Fibroblast of skin of back (primary cell): ENCODE measurements at places on chromosomes 1 and 21.

GRCh38 chr1:3677484-3677883, 25.2 kb downstream of the TP73 start:
- DNase-seq: no peak

DNA sequence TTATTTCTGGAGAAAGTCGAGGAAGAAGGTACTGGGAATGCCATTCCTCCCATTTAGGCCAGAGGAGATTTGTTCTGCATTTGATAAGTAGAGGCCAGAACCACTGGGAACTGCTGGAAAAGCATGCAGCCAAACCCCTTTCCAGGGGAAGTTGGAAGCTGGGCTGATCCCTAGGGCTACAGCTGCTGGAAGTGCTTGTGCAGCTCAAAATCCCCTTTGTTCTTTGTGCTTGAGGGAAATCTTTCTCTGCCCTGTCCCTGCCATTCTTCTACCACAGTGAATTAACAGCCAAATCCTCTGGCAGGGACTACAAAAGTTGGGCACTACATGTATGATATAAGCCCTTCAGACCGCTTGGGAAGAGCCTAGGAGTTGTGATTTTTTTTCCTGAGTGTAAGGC, 734.1 kb downstream of the LRRIQ3 start:
- no peak for DNase-seq

DNA sequence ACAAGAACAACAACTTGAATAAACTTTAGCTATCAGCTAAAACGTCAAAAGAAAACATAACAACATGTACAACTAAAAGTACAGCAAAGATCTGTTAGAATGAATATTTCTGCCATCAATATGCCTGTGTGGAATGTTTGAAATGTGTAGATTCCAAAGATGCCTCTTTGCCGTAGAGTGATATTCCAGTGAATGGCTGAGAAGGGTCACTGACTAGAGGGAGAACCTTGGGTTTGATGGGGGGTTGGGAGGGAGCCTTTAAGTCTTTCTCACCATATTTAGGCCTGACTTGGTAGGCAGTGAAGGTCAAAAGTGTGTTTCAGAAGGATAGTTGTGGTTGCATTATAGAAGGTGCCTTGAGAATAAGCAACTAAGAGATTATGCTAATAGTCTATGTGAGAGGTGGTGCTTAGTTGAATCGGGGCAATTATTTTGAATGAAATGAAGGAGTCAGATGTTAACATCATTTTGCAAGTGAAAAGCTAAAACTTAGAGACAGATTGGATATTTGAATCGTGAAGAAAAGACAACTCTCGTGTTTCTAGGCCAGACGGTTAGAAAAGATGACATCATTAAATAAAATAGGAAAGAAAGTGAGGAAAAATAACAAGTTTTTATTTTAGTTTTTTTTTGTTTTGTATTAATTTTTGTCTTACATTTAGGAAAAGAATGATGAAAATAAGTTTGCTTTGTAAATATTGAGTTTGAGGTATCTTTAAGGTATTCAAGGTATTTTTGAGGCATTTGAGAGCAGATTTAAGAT, 53.8 kb downstream of the PLA2G4A start:
- DNase-seq: peak; percentile 69

GRCh38 chr1:58809325-58810010, 25.6 kb upstream of the JUN start:
- peak; percentile 86 for DNase-seq

- no peak for DNase-seq
These were observed 169.1 kb downstream of the ZC3H11B start for GRCh38 chr1:219443763-219444162.

GRCh38 chr1:30106125-30106524, 617.3 kb downstream of the MATN1 start:
- DNase-seq: peak; percentile 32

DNA sequence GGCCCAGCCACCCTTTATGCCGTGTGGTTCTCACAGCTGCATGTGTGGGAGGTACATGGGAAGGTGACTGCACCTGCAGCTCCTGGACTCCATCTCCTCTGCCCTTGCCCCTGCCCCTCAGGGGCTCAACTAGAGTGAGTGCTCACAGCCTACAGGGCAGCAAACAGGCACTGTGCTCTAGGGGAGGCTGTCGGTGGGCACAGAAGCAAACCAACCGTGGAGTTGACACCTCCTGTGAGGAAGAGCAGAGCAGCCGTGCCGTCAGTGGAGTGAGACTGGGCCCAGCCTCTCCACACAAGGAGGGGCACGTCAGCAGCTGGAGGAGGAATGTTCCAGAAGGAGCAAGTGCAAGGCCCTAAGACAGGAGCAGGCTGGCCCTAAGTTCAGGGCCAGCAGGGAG, 32.7 kb downstream of the BMP8A start:
- DNase-seq: no peak

DNA sequence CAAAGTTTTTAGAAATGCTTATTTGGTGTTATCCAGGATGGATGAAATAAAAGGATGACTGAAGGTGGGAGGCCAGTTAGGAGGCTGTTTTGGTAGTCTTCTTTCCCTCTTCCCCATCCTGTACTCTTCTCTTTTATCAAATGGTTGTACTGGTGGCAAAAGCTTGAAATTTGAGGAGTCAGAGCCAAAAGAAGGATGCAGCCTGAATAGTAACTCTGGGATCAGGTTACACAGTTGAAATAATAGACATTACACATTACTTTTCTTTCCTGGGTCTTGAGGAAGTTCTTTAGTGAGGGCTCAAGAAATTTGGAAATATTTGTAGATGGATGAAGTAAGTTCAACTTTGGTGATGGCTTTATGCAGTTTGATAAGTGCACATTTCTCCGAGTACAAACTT, 108.6 kb downstream of the GPR52 start:
- DNase-seq: no peak

DNA sequence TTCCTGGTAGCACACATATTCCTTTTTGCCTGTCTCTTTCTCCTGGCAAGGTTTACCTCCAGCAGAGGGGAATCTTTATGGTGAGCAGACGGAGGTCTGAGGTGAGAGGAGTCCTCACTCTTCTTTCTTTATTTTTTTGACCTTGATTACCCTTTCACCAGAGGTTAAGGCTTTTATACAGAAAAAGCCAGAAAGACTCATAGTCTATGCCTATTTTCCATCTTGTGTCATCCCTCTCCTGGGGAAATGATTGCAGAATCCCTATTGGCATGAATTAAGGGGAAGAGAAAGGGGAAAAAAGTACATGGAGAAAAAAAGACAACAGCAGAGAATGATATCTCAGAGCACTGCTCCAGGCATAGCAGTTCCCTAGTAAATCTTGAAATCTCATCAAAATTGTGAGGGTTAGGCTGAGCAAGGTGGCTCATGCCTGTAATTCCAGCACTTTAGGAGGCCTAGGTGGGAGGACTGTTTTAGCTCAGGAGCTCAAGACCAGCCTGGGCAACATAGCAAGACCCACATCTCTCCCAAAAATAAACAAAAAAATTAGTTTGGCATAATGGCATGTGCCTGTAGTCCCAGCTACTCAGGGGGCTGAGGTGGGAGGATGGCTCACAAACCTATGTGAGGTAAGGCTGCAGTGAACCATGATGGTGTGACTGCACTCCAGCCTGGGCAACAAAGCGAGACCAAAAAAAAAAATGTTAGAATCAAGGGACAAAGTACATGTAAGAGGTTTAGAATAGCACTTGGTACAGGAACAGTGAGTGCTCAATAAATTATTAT, 1.2 kb upstream of the XPR1 start:
- DNase-seq: no peak

DNA sequence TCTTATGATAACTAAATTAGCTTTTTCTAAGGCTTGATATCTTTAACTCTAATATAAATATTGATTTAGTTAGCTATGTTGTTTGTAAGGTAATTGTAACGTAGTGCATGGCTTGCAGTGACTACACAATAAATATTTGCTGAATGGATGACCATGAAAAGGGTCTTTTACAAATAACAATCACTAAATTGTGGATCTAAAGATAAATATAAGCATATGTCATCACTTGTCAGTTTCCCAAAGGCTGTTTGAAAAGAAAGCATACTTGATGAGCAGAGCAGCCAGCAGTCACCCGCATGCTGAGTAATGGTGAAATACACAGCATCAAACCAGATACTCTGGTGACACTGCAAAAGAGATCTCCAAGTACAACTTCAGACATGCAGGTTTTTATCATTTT, 92.5 kb upstream of the FMN2 start:
- DNase-seq: no peak

GRCh38 chr1:94095112-94095637, 25.8 kb downstream of the ABCA4 start:
- peak; percentile 81 for DNase-seq

DNA sequence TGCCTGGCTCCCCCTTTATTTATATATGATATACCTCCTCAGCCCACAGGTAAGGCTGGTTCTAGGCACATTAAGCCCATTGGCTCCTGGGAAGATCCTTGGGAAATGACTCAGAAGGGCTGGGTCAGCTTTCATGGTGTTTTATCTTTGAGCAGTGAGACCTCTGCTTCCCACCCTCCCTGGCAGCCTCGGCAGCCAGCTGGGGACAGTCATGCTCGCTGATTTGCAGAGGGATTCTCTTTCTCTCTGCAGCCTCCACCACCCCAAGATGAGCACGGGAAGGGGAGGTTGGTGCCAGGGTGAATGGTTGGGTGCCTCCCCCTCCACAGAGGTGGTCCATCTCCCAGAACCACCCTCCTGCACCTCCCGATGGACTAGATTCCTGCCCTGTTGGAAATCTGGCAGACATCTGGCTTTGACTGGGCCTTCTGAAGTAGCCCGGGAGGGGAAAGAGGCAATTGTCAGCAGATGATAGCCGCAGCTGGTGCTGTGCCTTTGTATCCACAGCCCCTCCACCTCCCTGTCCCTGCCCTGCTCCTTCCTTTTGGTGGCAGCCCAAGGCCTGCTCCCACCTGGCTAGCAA, 24.6 kb downstream of the IER5 start:
- DNase-seq: peak; percentile 70

DNA sequence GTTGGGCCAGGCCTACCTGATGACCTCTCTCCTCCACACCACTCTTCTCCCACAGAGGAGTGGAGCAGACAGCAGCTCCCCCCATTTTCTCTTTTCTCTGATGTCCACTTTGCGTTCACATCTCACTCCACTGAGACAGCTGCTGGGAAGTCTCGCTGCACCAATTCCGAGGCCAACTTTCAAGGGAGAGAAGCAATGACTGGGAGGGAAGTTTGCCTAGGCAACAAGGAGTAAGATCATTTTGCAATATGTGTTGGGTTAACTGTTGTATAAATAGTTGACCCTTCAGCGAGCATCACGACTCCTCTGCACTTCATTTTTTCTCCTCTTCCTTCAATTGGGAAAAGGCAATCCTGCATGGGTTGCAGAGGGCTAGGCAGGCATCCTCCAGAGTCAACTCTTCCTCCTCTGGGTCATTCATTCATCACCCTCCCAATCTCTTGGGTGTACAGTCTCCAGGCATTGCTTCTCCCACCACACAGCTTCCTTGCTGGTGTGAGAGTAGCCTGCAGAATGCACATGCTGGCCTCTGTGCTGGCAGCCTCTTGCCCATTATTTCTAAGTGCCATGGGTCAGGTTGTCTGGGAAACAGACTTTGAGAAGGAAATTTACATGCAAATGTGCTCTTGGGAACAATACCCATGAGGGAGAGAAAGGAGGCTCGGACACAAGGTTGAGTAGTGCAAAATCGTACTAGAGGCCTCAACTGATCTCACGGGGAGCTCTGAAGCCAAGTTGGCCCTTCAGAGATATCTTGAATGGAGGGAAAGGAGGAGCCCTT, 75.8 kb upstream of the BCAR3 start:
- DNase-seq: no peak

DNA sequence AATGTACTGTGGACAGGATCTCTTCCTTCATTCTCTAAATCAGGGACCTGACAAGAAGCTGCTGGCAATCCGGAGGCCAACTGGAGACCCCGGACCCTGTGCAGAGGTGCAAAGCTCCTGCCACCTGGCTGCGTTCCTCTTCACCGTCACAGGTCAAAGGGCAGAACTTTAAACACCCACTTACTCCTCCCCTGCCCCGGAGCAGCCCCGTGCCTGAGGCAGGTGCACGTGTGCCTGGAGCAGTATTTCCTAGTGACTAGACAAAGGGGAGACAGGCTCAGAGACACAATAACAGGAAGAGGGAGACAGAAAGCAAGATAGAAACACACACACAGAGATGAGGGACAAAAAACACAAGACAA, 6.6 kb upstream of the PIGC start:
- no peak for DNase-seq

- DNase-seq: no peak
These were observed 120.0 kb downstream of the S1PR1 start for GRCh38 chr1:101356604-101357443.

GRCh38 chr1:15218287-15219279, 28.4 kb upstream of the FHAD1 start:
- DNase-seq: no peak

DNA sequence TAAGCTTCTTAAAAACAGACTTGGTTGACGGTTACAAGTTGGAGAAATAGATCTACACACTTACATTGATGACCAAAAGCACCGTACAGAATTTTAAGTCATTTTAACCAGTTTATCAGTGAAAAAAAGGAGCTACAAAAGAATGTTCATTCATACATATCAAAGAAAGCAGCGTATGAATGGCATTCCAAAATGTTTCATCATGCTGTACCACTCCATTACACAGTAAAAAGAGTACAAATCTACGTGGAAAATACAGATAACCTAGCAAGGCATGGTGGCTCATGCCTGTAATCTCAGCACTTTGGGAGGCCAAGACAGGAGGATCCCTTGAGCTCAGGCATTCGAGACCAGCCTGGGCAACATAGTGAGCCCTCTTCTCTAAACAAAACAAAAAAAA, 40.3 kb downstream of the ZZZ3 start:
- no peak for DNase-seq

DNA sequence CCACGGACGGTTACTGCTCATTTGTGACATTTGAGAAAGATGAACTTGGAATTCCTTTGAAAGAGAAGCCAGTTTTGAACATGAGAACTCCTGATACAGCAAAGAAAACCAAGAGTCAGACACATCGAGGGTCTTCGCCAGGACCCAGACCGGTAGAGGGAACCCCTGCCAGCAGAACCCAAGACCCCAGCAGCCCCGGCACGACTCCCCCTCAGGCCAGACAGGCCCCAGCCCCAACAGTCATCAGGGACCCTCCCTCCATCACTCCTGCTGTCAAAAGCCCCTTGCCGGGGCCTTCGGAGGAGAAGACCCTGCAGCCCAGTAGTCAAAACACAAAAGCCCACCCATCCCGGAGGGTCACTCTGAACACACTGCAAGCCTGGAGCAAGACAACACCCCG, 27.7 kb downstream of the CHAF1B start:
- DNase-seq: no peak

DNA sequence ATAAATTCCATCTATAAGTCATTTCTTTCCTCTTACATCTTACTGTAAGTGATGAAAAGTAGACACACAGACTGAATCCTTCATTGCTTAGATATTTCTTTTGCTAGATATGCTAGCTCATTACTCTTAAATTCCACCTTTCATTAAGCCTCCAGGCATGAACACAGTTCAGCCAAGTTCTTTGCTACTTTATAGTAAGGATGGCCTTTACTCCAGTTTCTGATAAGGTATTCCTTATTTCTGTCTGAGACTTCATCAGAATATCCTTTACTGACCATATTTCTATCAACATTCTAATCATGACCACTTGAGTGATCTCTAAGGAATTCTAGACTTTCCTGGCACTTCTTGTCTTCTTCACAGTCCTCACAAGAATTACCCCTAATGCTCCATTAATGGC, 191.7 kb upstream of the KCTD3 start:
- DNase-seq: peak; percentile 10
